ENCODE measurements at places on chromosomes 7 and 10.

DNA sequence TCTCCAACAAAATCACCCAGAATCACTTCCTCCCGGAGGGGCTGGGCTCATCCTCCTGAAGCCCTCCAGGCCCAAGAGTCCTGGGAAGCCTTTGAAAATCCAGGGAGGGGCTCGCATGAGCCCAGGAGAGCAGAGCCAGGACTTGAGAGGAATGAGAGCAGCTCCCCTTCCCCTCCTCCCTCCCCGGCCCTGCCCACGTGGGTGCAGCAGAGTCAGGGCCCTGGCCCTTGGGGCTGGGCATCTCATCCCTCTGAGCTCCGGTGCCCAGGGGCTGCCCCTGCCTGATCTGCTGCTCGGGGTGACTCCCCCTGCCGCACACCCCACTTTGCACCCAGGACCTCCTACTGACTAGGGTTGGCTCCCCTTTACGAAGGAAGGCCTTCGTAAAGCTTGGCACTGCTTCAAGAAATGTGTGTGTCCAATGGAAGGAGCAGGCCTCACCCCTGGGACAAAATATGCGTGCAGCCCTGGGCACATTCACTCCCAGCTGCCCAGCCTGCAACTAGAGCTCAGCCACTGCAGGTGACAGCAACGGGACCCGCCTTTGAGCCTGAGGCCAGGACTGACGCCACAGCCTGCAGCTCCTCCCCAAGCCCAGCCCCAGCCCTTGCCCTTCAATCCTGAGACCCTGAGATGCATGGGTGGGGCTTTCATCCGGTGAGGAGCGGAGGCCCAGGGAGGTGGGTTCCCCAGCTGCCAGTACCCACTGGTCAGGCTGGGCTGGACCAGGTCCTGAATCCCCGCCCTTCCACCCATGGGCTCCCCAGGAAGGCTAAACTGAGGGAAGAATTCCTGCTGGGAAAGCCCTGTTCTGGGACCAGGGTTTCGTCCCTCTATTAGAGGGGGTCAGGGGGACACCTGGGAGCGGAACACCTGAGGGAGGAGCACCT lies 21.8 kb downstream of the PWWP2B start:
- no peak for DNase-seq

DNA sequence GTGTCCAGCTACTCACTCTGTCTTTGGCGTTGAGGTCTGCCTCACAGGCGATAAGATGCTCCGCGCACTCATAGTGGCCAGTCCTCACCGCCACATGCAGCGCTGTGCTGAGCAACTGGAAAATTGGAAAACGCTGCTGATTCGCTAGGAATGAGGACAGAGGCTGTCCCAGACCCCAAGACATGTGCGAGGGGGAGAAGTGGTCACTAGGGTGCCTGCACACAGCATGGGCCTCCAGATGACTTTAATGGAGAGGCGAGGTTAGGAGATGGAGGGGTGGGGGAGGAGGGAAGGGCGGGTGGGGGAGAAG lies 5.2 kb downstream of the ANKRD1 start:
- DNase-seq: no peak

- DNase-seq: no peak
These were observed 44.4 kb upstream of the SLIT1 start for GRCh38 chr10:97230146-97230545.

DNA sequence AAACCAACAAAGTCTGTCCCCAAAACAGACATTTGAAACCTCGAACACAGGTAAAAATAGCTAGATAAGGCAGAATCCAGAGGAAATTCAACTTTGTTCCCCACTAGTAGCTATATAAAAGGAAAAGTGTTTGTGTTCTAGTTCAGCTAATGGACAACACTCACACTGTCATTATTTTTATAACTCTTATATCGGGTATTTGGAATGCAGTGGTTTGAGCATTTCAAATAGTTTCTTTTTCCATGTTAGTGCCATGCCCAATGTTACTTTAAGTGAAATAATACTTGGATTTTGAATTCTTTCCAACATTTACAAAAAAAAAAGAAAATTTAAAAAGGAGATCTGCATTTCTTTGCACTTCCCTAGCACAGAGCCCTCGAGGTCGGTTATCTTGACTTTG lies 213.6 kb downstream of the DOCK4 start:
- no peak for DNase-seq

- DNase-seq: no peak
These were observed 103.4 kb downstream of the WNT2 start for GRCh38 chr7:117219485-117219884.

DNA sequence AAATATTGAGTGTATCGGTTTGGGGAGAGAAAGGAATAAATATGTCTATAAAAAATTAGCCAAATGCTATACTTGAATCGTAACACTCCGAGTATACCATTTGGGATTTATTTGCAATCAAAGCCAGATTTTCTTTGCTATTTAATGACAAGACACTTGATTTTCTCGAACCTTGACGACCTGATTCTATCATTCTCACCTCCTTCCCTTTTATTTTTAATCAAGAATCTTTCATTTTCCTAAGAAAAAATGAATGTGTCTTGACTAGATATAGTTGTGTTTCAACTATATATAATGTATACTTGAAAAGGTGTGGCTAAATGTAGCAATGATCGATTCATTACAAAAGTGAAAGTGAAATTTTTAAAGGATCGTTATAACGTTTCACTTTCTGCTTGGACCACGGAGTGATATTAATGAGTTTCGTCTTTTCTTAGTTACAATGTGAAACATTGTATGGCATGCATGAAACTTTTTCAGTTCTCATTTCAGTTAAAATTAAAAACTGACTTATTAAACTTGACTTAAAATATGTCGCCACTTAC lies 562 bp downstream of the NUB1 start:
- no peak for DNase-seq

DNA sequence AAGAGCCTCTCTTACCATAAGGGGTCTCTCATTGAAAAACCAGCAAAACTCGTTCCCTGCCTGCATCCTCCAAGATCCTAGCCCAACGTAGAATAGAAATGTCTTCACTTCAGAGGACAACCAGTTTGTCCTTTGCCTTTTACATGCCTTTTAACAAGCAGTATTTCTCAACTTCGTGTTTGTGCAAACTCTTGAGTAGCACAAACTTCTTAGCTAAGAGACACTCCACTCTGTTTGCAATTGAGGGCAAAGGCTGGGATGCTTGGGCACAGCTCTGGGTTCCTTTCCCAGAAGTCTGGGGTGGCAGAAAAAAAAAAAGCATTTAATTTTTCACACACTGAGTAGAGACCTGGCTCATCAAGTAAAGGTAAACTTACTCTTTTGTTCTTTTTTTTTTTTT lies 19.5 kb upstream of the KCTD7 start:
- no peak for DNase-seq

- no peak for DNase-seq
These were observed at the start of gene ARMS2 for GRCh38 chr10:122454603-122455080. TSS of gene ARMS2 (plus strand) at chr10:122454653. CDS start at chr10:122454728, 75 bp downstream.

GRCh38 chr7:26490640-26491624 lies 199.3 kb downstream of the SNX10 start:
- DNase-seq: no peak

- DNase-seq: no peak
These were observed 4.7 kb downstream of the PDGFA start for GRCh38 chr7:514651-515598.

DNA sequence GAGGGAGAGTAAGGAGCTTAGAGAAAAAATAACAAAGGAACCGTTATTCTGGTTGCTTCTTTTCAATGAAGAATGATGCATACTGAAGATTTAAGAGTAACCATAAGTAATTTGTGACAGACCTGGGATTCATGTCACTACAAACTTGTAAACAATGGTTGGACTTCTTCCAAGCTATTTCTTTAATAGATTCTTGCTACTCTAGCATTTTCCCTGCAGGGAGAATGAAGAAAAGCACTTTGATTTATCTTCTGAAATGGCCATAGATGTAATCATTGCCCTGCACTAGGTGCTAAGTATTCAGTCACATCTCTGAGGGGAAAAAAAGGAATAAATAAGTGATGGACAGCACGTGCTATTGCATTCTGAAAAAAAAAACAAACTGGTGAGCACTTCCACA lies 606.6 kb upstream of the LRRN3 start:
- DNase-seq: no peak

GRCh38 chr7:33221390-33221789 lies 92.0 kb downstream of the BBS9 start:
- DNase-seq: no peak

Measured in AG09309 (cell line).